NCI-H2029 (cell line): ENCODE measurements at places on chromosomes 12 and 14.

- no peak for DNase-seq
Measured at GRCh38 chr12:50926415-50926814, 25.9 kb upstream of the HIGD1C start.

DNA sequence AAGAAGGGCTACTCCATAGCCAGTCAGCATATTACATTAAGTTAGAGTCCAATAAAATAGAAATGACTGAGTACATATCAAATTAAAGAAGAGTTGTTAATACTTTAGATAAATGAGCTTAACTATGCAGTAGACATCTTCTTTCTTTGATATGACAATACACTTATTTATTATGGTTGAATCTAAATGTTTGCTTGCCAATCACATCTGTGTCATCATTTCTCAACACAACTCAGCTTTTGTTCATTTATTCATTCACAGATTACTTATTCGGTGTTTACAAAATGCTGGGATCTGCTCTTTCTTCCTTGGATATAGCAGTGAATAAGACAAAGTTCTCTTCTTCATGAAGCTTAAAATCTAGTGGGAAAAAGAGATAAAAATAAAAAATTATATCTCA, 614.6 kb upstream of the ATP2B1 start:
- no peak for DNase-seq

DNA sequence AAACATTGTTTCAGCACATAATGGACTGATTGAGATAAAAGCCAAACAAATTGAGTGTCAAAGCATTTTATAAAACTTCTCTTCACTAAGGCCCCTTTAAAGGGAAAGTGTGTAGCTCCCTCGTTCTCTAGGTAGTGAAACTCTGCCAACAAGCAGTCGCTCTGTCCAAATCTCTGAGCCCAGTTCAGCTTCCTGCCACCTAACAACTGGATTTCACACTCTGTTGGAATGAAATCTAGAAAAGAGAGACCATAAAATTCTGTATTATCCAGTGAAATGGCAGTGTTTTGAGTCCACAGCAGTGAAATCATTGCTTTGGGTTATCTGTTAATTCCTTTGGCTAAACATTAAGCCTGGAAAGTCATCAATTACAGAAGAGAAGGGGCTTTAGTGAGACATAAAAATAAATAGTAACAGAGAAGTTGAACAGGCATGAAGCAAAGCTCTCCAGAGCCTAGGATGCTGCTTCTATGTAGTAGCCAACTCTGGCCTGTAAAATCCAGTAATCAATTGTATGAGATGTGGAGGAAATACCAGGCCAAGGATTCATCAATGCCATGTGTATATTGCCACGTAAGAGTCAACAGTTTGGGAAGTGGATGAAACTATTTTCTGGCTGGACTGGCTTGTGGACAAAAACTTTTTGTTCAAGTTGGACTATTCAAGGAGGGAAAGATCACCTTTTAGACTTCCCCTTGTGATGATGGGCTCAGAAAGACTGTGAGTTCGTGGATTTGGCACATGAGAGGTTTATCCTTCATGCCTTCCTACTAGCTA, 122.5 kb downstream of the WIF1 start:
- no peak for DNase-seq

GRCh38 chr12:110829308-110829707, 17.5 kb upstream of the CCDC63 start:
- no peak for DNase-seq

DNA sequence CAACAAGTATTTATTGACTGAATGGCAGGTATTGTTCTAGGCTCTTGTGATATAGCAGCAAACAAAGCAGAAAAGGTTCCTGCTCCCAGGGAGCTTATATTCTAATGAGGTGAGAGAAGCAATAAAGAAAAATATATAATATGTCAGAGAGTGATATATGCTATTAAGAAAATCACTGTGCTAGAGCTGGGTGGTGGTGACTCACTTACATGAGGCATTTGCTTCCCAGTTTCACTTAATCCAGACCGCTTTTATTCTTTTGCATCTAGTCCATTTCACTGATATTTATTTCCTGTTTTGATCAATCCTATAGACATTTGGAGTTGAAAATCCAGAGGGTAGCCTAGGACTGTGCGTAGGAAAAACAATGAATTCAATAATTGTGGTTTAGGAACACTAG, 17.5 kb downstream of the TRHDE start:
- DNase-seq = no peak

DNA sequence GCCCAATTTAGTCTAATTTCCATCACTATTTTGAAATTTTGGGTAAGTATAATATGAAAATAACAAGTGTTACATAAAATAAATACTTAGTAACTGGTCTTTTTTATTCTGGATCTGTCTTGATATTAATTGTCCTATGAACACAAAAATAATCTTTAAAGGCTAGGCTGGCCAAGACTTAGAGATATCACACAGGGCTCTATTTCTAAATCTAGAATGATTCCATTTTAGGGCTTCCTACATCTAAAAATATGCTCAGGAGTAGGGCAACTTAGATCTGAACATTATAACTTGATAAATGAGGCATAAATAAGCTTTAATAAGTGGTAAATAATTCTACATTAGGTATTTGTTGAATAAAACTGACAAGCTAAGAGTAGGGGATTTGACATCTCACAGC, 23.1 kb upstream of the SNAPC1 start:
- no peak for DNase-seq

DNA sequence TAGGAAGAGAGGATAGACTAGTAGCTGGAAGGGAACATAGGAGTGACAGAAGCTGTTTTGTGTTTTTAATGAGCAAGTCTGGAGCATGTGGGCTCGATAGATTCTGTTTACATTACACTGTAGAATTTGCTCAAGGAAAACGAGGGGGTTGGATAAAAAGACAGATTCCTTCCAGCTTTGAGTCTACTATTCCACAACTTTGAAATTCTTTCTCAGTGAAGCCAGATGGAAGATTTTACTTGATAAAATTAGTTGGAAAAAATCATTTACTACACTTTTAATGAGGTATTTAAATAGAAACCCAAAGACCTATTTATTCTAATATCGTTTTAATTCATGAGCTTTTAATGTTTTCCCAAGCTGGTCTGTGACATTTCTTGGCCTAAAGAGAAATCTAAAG, 19.5 kb upstream of the EPS8 start:
- DNase-seq = no peak

DNA sequence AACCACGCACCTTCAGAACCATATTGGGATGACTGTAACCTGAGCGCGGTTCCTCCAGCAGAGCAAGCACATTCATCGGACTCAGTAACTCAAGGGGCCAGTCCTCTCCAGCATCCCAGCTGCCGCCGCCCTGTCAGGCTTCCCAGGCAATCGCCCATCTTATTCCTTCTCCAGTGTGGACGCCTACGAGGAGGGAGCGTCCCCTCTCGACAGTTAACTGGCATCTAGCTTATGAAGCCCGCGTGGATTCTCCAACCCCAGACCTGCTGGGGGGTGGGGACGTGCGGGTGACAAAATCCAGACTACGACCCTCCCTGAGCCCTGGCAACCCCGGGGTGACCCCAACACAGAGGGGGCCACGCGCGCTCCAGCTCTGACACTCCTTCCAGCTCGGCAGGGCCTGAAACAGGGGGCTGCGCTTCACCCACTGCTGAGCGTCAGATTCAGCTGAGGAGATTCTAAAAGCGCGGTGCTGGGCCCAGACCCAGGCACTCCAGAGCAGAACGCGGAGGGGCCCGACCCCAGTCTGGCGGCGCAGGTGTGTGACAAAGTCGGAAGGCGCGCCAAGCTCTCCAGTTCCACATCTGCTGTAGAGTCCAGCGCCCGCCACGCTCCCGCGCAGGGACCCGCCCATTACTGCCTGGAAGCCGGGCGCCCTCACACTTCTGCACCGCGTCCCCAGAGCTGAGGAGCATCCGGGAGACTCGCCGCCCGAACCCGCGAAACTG, 43.9 kb upstream of the ESR2 start:
- DNase-seq = peak; percentile 63

- DNase-seq = peak; percentile 67
Measured at GRCh38 chr12:14954269-14954668, 7.1 kb downstream of the ARHGDIB start.

DNA sequence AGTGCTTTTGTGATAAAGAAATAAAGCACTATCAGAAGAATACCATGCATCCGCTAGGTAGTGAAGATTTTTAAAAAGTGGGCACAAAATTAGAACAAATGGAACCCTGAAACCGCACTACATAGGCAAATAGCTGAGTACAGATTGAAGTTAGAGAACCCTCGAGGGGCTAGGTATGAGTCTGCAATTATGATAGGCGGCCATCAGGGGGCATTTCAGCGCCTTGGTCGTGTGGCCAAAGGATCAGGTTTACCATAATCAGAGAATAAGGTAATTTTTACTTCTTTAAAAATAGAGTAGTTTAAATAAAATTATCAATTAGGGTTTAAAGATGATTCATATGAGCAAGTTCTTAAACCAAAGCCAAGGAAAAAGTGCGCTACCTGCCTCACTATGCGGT, 129.8 kb downstream of the TMX1 start:
- no peak for DNase-seq

GRCh38 chr12:111074965-111075364, 154.6 kb upstream of the MYL2 start:
- no peak for DNase-seq

DNA sequence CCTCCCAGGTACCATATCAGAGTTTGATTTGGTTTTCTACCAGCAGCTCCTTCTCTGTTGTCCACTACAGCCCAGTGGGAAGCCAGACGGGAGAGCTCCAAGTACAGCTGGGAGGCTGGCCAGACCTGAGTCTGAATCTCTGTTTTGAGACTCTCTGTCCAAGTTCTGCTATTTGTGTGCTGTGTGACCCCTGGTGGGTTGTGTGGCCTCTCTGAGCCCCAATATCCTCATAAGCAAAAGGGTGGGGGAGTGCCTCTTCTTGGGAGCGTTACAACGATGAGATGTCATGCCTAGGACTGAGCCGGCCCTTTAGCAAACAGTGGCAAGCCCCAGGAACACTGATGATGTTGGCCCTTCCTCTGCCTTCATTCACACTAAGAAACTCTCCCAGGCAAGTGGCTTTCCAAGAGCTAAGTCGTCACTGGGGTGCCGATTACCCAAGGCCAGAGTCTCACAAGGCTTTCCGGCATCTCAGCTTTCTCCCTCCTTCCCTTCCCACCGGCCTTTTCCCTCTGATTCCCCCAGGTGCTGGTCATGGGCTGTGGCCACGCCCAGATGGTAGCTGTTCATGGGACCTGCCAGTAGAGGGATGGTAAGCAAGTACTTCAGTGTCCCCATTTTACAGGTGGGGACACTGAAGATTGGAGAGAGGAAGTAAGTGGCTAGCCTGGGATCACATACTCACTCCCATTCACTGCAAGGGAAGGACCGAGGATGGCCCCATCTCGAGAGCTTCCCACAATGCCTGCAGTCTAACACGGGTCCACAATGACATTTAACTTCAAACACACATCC, 47.7 kb downstream of the BCL11B start:
- no peak for DNase-seq

DNA sequence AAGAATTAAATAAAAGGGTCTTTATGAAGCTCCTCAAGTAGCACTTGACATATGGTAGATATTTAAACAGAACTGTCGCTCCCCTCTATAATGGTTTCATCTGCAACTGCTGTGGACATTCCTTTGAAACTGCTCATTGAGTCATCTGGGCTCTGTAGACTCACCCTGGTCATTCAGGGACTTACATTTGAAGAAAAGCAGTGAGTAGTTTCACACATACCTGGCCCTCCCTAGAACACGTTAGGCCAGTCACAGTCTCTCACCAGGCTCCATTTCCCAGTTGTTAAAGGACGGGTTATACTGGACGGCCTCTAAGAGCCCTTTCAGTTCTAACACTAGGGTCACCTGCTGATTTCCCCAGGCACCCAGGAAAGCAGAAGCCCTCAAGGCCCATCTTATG, 217.0 kb downstream of the BCL11B start:
- DNase-seq = no peak

GRCh38 chr12:93654421-93654820, 22.8 kb upstream of the CRADD start:
- DNase-seq = no peak

DNA sequence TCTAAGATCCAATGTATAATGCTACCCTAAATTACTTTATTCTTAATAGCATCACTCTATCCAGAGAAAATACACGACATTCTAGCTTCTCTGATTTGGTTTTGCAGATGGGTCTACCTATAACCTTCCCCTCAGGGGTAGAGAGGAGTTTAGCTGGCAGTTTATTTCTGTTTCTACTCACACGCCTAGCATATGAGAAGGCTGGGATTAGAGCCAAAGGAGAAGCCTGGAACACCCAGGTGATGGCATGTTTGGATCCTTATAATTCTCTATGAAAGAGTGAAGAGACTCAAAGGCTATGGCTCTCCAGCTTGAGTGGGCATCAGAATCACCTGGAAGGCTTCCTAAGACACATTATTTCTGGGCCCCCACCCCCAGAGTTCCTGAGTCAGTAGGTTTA, 131.3 kb downstream of the IGF1 start:
- no peak for DNase-seq

DNA sequence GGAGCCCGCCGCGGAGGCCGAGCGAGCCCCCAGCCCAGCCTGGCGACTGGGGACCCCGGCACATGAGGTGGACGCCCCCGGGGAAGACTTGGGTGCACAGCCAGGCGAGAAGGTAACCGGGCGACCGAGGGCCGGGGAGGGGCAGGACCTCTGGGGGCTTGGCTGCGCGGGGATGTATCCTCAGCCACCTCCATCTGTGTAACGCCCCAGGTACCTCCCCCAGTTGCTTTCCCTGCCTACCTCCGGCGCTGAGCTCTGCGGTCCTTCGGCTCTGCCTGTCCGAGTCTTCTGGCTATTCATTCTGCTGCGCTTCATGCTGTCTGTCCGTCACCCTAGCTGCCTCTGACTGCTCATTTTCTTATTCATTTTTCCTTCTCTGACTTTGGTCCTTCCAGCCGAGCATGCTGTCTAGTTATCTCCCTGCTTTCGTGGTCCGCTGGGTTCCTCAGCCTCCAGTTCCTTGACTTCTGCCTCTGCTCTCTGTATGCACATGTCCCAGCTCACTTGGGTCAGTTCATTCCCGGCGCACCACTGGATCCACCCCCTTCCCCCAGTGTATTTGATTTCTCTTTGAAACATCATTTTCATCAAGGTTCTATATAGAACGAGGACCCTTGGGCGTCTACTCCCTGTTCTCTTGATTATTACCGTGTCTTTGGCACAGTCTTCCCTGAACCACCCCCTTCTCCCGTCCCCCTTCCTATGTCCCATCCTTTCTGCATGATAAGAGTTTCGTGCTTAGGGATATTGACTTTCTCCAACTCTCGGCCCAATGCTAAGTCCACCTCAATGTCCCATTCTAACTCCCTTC, 612 bp downstream of the PHC1 start:
- DNase-seq = no peak
